ENCODE measurements at places on chromosomes 11 and 22.

- DNase-seq, result no peak
Observed at GRCh38 chr11:75743711-75744563, 24.6 kb upstream of the DGAT2 start.

- DNase-seq, result no peak
Observed at GRCh38 chr22:27868732-27869282, 50.2 kb downstream of the PITPNB start.

- no peak for DNase-seq
Observed at GRCh38 chr22:23581260-23581650, 1.2 kb upstream of the IGLL1 start.

GRCh38 chr22:17370026-17370765 lies 936 bp downstream of the CECR2 start:
- DNase-seq, result peak; percentile 58

DNA sequence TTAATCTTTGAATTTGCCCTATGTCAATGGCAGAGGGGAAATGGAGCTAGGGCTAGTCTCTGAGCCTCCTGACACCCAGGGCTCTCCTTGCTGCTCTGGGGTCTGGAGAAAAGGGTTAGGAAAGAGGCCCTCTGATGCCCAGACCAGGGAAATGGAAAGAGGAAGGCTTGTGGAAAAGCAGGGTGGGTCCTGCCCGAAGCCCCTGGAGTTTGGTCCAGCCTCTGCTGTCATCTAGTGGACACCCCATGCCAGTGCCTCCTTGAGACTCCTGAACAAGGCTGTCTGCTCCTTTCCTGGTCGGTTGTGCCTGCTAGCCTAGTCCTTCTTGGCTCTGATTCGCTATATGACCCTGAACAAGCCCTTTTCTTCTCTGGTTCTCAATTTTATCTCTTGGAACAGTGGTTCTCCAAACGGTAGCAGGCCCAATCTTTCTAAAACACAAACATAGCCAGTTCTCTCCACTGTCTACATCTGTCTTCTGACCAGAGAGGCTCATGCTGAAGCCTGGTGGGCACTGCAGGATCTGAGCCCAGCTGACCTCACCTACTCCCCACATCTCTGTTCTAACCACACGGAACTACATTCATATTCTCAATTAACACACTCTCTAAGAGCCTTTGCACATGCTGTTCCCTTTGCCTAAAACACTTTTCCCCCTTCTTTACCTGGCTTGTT lies 8.8 kb upstream of the PLA2G3 start:
- DNase-seq, result peak; percentile 92

- no peak for DNase-seq
Observed at GRCh38 chr11:14579646-14580045, 59.5 kb upstream of the PSMA1 start.

- no peak for DNase-seq
Observed at GRCh38 chr11:107329164-107329563, 128.5 kb downstream of the CWF19L2 start.

DNA sequence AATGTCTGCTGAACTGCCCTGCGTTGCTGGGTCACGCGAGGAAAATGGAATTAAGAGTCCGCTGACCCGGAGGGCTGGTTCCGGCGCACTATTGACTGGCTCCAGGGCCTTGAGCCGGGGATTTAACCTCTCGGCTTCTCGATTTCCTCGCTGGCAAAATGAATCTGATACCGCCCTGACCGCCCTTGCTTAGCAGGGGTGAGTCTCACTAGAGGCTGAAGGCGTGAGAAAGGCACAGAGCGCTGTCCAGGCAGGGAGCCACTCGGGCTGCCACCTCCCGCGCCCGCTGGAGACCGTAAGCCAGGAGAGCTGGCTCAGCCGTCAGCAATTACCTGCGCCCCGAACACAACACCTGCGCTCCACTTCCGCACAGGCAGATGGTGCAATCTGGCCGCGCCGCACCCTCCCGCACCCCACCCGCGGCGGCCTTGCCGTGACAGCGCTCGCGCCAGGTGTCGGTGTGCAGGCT lies 65.6 kb downstream of the BUD13 start:
- DNase-seq, result no peak

GRCh38 chr22:23906641-23907040 lies 12.5 kb downstream of the MIF start:
- DNase-seq, result no peak
